Vagina (tissue), 2 donors: ENCODE measurements at places on chromosomes 16 and 17.

GRCh38 chr17:29590411-29591145, 1.1 kb upstream of the GIT1 start:
- DNase-seq, result no peak

DNA sequence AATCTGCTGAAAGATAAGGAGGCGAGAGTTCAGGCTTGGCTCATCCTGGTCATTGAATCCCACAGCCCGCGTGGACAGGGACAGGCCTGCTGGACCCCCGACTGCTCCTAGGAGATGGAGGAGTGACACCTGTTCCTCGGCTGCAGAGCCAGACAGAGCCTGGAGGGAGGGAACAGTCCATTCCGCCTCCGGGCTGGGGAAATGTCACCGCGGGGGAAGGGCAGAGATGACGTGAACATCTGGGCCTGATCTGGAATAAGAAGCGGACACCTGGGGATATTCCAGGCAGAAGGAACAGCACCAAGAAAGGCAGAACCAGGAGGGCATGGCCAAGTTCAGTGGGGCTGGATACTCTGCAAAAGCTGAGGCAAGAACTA, 1.5 kb downstream of the ZNF747 start:
- DNase-seq, result no peak

DNA sequence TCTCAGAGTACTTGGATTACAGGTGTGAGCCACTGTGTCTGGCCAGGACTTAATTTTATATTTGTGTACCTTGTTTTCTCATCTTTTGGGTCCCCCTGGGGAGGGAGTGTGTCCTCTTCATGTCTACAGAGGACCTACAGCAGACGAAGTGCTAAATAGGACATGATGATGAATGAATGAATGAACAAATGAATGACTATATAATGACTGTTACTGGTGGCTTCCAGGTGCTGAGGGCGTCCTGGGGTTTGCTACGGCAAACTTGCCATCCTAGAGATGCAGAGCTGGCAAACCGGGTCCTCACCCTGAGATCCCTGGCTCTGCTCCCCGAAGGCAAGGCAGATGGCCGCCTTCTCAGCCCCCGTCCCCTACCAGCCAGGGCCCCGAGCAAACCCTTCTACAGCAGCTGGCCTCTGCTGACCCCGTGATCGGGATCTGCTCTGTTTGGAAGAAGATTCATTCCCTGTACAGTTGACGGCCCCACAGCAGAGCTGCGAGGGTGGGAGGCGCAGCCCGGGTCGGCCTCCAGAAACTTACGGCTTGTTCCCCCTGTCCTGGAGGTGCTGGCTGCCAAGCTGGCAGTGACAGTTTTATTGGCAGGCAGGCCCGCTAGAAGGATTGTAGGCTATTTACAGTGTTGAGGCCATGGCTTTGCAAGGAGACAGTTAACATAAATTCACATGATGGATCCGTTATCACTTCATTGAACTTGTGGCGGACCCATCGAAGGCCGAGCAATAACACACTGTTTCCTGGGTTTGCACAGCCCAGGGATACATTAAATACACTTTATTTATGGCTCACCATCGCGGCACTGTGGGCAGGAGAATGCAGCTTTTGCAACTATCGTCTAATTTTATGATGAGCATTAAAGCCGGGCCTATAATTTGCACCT, 197.7 kb upstream of the GSE1 start:
- no peak for DNase-seq

GRCh38 chr17:21374441-21375161, 1.6 kb upstream of the KCNJ12 start:
- DNase-seq, result no peak

GRCh38 chr16:65908568-65908967, 457.9 kb upstream of the CDH5 start:
- no peak for DNase-seq

GRCh38 chr17:78588258-78589030, 11.2 kb upstream of the DNAH17 start:
- DNase-seq, result no peak
